ENCODE measurements at places on chromosomes 2 and 18.

DNA sequence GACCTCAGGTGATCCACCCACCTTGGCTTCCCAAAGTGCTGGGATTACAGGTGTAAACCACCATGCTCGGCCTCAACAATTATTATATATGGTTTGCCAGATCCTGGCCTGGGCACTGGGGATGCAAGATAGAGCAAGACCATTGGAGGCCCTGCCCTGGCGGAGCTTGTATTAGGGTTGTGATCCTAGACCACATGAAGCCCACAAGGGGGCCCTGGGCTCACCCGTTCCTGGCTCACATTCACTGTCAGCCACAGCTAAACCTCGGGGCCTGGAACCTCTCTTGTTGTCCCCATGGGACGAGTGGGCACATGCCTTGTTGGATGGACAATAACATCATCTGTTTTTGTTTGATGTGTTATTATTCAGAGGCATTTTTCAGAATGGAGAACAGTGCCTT lies 14.9 kb downstream of the HPCAL1 start:
- DNase-seq = no peak

GRCh38 chr2:99811544-99811943 lies 321.7 kb upstream of the REV1 start:
- no peak for DNase-seq

- DNase-seq = no peak
Measured at GRCh38 chr2:210964141-210964764, 407.9 kb downstream of the CPS1 start.

DNA sequence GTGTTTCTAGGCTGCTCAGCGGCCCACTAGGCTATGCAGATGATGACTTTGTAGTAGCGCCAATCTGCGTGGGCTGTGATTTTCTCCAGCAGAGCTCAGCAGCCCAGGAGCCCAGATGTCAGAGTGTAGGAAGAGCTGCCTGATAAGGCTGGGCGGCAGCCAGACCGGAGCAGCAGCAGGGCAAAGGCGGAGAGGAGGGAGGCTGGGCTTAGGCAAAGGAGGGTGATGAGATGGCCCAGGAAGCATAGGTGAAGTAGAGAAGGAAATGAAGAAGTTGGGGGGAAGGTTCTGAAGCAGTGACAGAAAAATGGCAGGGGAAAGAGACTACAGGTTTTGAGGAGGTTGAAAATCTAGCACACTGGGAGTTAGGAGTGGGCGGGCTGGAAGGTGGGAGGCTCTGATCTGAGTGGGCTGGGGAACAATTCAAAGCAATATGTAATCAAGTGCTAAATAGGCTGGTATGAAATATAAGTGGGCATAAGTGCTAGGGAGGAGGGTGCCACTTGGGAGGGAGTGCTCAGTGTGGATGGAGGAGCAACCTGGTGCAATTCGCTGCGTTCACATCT lies 50.6 kb upstream of the STPG4 start:
- DNase-seq = no peak

GRCh38 chr2:181395851-181396250 lies 61.3 kb upstream of the ITGA4 start:
- no peak for DNase-seq

DNA sequence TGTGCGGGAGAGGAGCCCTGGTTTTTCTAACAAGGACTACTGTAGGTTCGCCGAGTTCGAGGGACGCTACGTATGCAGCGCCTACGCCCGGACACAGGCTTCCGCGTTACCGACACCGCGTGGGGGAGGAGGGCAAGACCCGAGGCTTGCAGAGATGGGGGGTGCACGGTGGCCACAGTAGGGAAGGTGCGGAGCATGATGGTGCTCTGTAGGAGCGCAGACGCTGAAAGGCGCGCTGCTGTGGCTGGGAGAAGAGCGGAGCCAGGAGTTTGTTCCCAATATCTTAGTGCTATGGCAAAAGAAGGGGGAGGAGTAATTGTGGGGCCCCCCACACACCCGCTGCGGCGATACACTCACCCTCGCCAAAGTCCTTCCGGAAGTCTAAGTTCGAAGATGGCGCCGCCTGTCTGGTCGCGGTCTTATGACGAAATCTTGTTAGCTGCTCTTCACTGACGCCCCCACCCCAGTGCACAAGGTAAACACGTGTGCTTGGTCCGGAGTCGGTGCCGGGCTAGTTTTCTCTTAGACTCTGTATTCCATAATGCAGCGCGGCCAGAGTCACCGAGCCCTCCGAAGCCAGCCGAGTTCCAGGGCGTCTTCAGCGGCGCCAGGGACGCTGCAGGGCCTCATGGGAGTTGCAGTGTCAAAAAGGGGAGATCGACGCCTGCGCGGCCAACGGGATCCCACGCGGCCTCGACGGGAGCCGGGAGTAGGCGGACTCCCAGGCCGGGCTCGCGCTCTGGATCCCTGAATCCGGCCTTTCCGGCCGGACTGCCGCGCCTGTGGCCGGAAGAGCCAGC lies at the start of gene GTF3C2:
TSS of gene GTF3C2 (minus strand) at position 383 of the 800 bp plus-strand sequence. CDS start 13,210 bp downstream, outside the sequence.
- DNase-seq = peak; percentile 68

DNA sequence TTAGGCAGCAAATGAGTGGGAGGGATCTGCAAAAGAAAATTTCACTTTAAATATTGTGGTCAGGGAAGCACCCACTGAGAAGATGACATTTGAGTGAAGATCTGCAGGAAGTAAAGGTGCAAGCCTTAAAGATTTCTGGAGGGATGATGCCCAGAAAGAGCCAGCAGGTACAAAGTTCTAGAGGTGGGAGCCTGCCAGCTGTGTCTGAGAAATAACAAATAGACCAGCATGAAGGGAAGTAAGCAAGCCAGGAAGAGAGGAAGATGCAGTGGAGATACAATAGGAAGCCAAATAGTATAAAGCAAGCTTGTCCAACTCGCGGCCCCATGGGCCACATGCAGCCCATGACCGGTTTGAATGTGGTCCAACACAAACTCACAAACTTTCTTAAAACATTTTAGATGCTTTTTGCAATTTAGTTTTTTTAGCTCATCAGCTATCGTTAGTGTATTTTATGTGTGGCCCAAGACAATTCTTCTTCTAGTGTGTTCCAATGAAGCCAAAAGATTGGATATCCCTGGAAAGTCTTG lies 489.9 kb downstream of the DCC start:
- DNase-seq = no peak

GRCh38 chr2:99747842-99748241 lies 258.0 kb upstream of the REV1 start:
- no peak for DNase-seq

DNA sequence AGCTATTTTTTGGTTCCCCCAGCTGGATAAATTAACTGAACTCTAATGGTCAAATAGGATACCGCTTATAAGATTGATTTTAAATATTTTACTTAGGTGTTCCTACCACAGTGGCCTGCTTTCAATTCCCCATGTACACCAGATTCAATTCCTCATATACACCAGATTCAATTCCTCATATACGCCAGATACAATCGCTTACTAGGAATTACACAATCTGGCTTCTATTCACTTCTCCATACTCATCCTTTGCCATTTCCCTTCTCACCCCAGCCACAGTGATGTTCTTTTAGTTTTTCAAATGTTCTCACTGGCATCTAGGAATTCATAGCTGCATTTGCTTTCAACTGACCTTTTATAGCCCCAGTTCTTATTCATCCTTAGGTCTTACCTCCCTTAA lies 66.5 kb downstream of the SLC40A1 start:
- DNase-seq = no peak

GRCh38 chr2:36502081-36502480 lies 95.9 kb downstream of the FEZ2 start:
- DNase-seq = no peak

DNA sequence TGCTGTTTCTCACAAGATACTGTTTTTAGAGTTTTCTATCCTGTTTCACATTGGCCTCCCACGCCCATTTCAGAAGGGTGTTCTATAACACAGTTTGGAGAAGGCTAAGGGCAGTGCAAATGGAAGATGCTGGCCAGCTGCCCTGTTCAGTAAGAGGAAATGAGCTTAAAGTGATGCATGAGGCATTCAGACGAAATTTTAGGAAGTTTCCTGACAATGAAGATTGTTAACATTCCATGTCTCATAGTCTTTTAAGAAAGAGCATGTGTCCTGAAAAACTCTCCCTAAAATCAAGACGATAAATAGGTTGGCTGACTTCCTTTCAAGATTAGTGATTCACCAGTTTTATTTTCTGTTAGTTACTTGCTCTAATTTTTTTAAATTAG lies 484.2 kb upstream of the NRP2 start:
- no peak for DNase-seq

DNA sequence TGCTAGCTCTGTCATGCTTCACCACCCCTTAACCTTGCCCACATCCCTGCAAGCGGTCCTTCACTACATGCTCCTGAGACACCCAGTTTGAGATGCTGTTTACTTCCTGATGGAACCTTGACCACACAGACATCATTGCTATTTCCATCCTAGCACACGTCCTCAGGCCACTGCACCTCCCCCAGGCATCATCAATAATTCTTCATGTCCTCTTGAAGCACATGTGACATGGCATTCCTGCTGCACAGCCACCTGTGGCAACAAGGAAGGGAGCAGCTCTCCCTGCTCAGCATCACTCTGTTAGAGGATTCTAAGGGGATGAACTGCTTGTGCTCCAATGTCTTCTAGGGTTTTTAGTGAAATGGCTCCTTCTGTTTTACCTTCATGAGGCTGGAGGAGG lies 26.1 kb upstream of the ST3GAL5 start:
- DNase-seq = no peak
